Caki2 (cell line): ENCODE measurements at places on chromosomes 2 and 18.

GRCh38 chr2:119766944-119767343 is 7.2 kb downstream of the PTPN4 start:
- no peak for DNase-seq

DNA sequence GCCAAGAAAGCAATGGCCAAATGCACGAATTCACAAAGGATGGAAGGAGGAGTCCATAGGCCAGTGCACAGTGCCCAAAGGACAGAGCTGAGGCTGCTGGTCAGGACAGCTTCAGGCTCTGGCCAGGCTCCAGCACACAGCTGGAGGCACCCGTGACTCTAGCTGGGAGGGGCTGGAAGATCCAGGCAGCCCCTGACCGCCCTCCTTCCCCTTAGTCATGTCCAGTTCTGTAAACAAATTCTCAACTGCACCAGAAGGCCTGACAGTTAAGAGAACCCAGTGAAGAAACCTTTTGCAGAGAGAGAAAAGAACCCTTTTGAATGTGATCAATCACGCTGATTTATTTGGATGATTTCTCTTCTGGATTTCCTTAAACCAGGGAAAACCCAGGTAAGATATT is 7.7 kb upstream of the YWHAQ start:
- DNase-seq = peak; percentile 88

DNA sequence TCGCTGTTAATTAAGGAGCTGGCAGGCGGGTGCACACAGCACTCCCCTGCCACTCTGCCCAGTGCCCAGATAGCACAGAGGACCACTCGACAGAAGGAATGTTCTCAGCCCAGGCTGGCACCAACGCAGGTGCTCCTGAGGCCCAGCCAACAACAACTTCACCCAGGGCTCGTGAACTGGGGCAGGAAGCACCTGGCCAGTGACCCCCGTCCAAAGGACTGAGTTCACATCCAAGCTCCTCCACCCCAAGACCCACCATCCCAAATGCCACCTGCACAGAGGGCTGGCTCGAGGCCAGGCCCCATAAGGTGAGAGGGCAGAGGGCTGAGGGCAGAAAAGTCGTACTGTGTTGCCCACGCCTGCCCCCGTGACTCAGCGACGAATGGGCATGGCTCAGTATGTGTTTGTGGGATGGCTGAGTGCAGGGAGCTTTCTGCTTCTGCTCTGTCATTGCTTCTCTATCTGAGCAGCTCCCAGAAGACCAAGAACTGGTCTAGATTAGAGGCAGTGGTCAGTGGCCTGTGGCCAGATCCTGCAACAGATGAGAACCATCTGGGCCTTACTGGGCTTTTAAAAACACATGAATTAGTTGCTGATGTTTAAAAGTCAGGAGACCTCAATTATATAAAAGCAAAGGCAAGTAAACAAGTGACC is 68.4 kb downstream of the POLR1A start:
- peak; percentile 40 for DNase-seq

DNA sequence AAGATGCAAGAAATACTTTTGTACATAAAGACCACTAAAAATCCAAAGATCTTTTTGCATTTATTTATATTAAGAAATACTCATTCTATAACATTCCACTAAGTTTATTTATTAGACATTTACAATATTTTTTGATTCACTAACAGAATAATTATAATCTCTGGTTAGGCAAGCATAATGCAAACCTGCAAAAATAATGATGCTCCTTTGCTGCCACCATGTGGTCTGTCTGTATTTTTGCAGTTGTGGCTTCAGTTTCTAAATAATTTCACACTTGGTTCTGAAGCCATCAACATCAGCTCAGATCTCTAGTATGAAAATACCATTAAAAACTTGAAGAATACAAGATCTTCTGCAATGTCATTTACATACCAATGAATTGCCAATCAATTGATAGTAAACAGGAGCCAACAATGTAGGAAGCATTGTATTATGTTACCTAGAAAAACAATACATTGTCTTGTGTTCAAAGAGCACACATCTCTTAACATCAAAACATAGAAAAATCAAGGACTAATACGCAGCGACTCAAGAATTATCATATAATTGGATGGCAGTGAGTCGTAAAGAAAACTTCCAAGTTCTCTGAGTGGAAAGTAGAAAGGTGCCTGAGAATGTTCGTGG is 28.8 kb upstream of the WDR75 start:
- DNase-seq = peak; percentile 20

- DNase-seq = no peak
Observed at GRCh38 chr18:44286049-44286448, 394.6 kb upstream of the SETBP1 start.

- no peak for DNase-seq
Observed at GRCh38 chr2:201888426-201888800, 82.1 kb downstream of the CDK15 start.

DNA sequence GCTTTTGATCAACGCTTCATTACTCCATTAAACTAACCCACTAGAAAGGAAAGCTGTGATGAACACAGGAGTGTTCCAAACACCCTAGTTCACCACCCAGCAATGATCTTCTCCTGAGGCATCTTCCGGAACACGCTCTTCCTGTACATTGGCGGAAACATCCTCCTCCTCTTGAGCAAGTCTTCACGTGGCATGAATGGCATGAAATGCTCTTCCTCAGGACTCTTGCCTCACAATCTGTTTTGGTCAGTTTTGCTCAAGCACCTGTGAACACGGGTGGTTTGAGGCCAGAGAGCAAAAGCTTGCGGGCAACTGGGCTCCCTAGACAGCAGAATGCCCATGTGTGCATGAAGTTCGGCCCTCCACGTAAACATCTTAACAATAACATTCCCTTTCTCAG is 734.2 kb upstream of the SALL3 start:
- DNase-seq = no peak

- DNase-seq = no peak
Observed at GRCh38 chr2:182132605-182133004, 147.0 kb downstream of the PPP1R1C start.

GRCh38 chr2:67503066-67503795 is 106.1 kb downstream of the ETAA1 start:
- no peak for DNase-seq

DNA sequence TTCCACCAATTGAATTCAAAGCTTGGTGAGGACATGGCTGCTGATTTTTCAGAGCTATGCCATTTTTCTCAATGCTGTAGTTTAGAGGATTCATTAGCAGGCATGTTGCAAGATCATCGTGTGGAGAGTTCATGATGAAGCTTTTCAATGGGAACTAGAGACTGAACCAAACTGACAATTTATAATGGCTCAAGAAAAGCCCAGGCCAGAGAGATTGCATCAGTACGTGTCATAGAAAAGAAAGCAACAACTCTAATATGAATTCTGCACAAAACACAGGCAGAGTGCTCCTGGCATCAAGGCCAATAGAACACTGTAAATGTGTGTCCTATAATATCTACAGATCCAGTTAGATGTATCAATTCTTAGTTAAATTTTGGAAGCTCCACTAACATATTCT is 477.6 kb downstream of the LRP1B start:
- no peak for DNase-seq

- DNase-seq = no peak
Observed at GRCh38 chr2:165877565-165878550, 75.7 kb downstream of the TTC21B start.

- DNase-seq = no peak
Observed at GRCh38 chr2:240250150-240250984, 109.9 kb upstream of the OTOS start.

- no peak for DNase-seq
Observed at GRCh38 chr2:20646446-20646845, 4.5 kb downstream of the HS1BP3 start.

DNA sequence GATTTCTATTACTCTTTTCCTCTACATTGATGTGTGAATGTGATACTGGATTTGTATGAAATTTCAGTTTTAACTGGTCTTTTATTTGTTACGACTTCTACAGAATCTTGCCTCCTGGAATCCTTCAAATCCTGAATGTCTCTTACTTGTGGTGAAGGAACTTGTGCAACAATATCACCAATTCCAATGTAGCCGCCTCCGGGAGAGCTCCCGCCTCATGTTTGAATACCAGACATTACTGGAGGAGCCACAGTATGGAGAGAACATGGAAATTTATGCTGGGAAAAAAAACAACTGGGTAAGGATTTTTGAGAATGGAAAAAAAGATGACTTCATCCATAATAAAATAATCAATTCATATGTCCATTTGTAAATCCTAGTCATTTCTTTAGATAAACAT is 134.6 kb downstream of the BABAM2 start:
- no peak for DNase-seq

DNA sequence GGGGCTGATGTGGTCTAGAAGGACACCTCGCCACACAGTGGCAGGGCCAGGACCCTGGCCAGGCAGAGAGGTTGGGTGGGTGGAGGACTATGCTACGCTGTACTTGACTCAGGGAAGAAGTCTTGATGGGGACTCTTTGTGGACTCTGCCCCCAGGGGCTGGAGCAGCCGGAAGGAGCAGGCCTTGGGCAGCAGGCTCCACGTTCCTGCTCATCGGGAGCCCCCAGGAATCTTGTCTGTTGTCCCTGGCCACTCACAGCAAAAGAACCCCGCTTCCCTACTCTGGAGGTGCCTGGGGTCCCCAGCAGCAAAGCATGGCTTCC is 79.0 kb downstream of the POLR1A start:
- no peak for DNase-seq

DNA sequence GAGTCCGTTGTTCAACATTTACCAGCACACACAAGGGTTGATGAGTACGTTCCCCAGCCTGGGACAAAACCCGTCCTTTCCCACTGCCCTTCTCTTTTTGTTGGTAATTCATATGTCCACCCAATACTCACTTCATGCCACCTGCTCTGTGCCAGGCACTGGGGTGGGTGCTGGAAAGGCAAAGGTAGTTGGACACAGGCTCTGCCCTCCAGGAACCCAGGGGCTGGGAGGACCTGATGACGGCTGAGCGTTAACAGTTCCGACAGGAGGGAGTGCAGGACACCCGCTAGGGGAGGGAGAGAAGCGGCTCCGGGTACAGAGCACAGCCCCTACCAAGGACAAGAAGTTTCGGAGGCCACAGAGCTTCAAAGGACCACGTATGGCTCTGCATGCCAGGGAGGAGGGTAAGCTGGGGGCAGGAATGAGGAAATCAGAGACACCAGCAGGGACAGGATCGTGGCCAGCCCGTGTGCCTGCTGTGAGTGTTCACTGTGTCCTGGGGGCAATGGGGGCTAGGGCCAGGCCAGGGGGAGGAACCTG is 134.1 kb upstream of the GPC1 start:
- DNase-seq = no peak

GRCh38 chr2:236665572-236666118 is 96.0 kb downstream of the ACKR3 start:
- peak; percentile 49 for DNase-seq

DNA sequence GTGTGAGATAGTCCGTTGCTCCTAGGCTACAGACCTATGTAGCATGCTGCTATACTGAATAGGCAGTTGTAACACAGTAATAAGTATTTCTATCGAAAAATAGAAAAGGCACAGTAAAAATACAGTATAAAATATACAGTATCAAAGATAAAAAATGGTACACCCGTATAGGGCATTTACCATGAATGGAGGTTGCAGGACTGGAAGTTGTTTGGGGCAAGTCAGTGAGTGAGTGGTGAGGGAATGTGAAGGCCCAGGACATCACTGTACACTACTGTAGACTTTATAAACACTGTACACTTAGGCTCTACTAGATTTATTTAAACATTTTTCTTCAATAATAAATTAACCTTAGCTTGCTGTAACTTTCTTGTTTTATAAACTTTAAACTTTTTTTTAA is 3.5 kb downstream of the MAP3K20 start:
- no peak for DNase-seq

- DNase-seq = no peak
Observed at GRCh38 chr2:109268916-109269315, 139.9 kb downstream of the SH3RF3 start.

DNA sequence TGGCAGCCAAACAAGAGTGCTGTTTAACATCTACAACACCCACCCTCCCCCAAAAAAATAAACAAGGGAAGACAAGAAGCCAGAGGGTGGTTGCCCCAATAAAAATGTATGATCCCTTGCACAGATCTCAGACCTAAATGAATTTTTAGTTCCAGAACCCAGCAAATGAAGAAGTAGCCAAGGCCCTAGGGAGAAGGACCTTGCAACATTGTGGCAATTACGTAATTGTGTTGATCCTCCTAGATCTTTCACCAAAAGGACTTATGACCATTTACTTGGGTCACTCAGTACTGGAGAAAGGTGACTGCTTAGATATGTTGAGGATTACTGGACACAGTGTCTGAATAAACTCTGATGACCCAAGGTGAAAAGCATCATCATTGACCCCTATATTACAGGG is 1393.8 kb downstream of the LRP1B start:
- no peak for DNase-seq

- DNase-seq = no peak
Observed at GRCh38 chr2:58904095-58904494, 663.0 kb upstream of the FANCL start.

- peak; percentile 55 for DNase-seq
Observed at GRCh38 chr18:29154758-29155725, 978.1 kb upstream of the CDH2 start.

DNA sequence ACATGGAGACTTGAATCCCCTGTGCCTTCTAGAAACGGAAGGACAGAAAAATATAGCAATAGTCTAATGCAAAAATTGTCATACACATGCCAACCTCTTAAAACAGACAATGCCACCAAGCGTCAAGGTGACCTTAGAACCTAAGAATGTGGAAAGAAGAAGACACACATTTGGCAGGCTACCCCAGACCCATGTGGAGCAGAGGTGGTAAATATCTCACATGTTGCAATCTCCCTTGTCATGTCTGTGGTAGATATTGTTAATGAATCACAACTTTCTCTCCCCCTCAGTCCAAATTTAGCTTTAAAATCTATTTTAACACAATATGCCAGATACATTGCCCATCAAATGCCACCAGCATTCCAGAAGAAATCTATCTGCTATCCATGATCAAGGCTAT is 137.4 kb downstream of the HNMT start:
- DNase-seq = no peak

DNA sequence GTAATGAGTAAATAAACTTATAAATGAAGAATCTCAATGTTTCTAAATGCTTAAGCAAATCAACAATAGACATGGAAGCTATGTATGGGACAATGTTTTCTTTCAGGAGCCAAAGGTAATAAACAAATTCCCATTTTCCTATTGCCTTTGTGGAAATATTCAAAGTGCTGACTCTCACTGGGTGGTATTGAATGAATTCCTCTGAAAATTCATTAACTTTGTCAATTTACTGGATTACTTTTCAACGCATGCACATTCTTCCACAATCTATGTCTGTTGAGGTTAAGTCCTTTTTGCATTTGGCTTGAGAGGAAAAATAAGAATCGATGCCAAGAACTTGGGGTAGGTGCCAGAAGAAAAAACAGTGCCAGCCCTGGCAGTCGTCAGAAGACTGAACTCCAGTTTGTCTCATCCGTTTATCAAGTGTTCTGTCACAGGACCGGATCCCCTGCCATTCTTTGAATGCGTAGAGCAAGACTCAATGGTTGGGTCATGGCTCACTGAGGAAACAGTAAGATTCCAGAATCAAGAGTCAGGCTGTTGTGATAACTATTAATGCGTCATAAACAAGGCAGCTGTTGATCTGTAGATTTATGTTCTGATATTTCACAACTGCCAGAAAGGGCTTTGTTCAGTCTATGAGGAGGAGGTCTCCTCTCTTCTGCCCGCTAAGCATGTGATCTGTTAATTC is 133.3 kb downstream of the GFPT1 start:
- no peak for DNase-seq
